ENCODE measurements at places on chromosomes 3 and 15. TPM values are rescaled to one million over a fixed set of nuclear protein-coding genes. Genes with fewer than 3 reads are reported as not detected.
A peak's percentile ranks its signal among the peaks of the same experiment; 100 is the strongest.

CPLX3 gene
- polyA plus RNA-seq = not detected

DNA sequence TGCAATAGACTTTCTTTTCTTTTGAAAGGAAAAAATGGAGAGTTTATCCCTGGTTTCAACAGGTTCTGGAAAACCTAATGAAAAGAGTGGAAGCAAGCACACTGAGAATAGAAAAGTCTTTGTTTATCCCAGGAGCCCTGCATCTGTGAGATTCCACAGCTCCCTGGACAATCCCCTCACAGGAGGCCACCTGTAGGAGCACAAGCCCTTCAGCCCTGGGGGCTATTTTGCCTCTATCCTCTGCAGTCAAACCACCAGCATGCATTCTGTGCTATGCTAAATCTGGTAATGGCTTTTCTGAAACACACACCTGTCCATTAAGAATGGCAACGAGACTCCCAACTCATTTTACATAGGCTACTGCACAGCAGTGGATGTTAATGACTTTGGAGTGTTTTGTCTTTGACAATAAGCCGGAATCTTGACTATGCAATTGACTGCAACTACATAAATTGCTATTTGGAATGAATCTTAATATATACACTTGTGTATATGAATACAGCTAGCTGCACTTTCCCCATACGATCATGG is 369.4 kb downstream of the NR2F2 start:
- no peak for DNase-seq

DNA sequence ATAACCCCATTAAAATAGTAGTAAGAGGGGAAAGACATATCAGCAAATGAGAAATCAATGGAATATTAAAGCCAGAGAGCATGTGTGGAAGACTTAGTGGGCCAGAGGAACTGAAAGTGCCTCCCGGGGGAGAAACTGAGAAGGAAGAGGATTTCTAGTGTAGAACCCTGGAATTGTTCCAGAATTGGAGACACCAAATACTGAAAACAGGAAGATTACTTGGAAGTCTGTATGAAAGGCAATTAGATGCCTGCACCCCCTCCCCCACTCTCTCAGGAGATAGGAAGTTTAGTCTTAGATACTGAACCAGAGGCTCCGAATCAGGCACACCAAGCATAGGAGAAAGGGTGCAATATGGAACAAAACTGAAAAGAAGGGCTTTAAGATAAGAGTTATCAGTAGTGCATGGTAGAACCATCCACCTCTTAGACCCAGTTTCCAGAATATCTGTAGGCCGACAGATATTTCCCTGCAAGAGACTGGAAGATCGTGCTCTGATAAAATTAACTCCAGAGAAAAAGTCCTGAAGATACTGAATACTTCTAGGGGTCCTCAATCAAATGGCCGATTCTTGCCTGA is 32.4 kb downstream of the KLHL18 start:
- DNase-seq = no peak

DNA sequence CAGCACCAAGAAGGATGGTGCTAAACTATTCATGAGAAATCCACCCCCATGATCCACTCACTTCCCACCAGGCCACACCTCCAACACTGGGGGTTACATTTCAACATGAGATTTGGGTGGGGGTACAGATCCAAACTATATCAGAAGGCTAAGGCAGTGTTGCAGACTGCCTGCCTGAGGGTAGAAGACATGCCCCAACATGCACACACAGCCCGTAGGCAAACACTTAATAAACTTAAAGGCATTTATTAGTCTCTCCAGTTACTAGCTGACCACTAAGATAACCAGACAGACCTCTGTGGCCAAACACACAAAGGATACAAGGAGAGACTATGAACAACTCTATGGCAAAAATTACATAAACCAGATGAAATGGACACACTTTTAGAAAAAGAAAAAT is 10.2 kb downstream of the FAM162A start:
- no peak for DNase-seq

PLSCR4 gene
- 8.5 TPM for polyA plus RNA-seq

GRCh38 chr3:139132976-139133375 is 88.3 kb upstream of the PRR23C start:
- no peak for DNase-seq

DNA sequence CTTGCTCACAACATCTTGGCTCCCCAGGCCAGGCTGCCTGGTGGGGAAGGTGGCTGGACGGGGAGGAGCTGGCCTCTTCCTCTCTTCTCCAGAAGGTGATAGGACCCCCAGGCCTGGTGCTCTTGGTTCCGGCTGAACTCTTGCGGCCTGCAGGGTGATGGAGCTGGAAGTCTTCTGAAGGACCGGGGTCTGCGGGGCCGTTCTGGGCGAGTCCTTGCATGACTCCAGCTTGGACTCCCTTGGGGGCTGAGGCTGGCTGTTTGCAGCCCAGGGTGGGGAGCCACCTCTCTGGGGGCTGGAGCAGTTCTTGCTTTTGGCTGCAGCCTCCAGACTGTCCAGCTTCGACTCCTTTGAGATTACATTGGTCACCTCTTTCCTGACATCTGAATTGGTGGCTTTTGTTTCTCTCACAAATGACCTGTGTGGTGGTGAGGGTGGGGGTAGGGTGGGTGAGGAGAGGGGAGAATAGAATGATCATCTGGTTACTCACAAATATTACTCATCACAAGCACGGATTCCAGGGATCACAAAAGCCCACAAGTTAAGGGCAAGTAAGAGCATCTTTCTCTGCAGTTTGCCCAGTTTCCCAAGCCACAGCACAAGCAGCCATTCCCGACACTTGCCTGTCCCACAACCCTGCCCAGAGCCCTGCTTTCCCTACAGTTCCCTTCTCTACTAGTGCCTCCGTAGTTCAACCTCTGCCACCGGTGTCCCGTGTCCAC is 149.1 kb upstream of the HACD2 start:
- DNase-seq = peak; percentile 76

GRCh38 chr3:159818997-159819500 is 169.6 kb upstream of the IL12A start:
- DNase-seq = no peak

DNA sequence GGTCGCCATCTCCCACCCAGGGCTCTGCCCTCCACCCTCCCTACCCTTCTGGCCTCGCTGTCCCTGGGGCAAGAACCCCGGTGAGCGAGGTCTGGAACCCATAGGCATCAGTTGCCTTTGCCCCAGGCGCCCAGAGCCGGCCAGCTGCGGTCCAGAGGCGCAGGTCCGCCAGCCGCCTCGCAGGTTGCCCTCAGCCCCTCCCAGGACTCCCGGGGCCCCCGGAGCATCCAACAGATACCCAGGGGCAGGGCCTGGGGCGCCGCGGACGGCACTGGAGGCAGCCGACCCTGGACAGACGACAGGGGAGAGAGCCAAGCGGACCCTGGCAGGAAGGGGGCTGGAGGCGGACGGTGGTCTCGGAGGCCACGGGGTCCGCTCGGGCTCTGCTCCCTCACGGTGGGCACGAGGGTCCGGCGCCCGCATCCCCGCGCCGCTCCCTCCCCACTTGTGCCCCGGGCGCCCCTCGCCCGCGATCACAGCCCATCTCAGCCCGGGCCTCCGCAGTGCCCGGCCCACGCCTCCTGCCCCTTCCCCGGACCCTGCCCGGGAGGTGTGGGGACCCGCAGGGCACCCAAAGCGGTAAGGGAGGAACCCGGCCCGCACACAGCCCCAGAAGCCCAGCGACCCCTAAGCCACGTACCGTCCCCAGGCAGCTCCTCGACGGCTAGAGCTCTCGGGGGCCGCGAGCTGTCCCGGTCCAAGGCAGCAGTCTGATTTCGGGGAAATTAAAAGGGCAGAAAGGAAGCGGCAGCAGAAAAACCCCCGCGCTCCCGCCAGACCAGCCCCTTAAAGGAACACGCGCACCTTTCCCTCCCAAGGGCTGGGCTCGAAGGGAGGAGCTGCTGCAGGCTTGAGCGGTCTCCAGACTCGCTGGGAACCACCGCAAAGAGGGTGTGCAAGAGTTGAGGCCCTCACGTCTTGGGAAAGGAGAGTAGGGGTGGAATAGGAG is at the start of gene HAPLN3:
HAPLN3 (minus strand) TSS at position 726 of the 949 bp plus-strand sequence. CDS start 8,246 bp downstream, outside the sequence.
- no peak for DNase-seq

- peak; percentile 82 for DNase-seq
Observed at GRCh38 chr15:63056829-63057228, 14.3 kb downstream of the TPM1 start.

GALNT15 gene
- polyA plus RNA-seq = 23.0 TPM

DNA sequence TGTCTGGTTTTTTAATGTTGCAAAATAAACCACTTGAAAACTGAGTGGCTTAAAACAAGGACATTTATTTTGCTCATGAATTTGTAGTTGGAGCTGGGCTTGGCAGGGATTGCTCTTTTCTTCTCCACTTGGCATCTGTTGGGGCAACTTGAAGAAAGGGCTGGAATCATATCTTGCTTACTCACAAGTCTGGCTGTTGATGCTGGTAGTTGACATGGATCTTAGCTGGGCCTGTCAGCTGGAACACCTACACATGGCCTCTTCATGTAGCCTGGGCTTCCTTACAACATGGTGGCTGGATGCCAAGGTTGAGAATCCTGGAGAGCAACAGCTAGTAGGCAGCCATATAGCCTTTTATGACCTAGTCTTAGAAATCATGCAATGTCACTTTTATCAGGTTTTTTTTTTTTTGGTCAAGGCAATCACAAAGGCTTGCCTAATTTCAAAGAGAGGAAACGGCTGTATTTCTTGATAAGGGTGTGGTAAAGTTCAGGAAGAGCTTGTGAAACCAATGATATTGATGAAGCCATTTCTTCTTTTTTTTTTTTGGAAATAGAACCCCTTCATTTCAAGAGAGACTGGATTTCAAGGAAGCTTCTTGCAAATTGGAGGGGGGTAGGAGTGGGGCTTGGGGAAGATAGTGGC is 262.1 kb downstream of the IL20RB start:
- DNase-seq = no peak

DNA sequence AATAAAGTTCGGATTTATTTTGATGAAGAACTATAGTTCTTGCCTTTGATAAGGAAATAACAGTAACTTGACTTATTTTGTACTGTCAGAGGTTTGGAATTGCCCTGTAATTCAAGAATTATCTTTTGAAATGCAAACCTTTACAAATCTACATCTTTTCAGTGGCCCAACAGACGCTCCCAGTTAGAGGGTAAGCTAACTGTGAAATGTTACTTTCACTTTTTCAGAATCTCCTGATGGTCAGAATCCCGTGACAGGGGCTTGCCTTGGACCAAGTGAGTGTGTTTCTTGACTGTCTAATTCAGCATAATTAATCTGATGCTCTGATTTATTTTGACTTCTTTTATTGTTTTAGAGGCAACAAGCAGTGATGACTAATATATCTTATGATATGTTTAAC is 262.5 kb downstream of the PLOD2 start:
- DNase-seq = no peak

DNA sequence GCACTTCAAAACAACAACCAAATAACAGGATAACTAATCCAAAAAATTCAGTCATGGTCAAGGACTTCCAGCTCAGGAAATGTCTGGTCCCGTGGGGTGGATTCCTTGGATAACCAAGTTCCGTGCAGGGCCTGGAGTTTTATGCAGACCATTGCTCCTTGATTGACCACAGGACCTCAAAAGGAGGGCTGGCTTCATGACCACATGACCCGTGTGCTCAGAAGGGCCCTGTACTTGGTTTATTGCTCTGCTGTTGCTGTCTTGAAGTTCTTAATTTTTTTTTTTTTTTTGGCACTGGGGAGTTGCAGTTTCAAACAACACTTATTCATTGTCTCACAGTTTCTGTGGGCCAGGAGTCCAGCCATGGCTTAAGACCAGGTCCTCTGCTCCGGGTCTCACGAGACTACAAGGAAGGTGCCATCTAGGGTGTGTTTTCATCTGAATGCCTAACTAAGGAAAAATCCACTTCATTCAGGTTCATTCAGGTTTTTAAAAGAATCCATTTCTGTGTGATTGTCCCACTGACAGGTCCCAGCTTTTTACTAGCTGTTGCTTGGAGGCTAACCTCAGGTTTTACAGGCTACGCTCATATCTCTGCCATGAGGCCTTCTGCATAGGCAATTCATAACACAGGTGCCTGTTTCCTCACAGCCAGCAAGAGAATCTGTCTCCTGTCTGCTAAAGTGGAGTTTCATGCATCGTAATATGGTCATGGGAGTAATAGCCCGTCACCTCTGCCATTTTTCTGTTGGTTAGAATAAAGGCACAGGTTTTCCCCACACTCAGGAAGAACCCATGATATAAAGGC is 65.3 kb downstream of the FLNB start:
- DNase-seq = no peak

GRCh38 chr3:34783876-34784275 is 855.4 kb upstream of the ARPP21 start:
- no peak for DNase-seq

RRP9 gene
- polyA plus RNA-seq = 10.8 TPM

GRCh38 chr15:46961795-46962194 is 755.5 kb upstream of the SEMA6D start:
- no peak for DNase-seq

GRCh38 chr15:94480289-94480834 is 249.0 kb downstream of the MCTP2 start:
- no peak for DNase-seq

DNA sequence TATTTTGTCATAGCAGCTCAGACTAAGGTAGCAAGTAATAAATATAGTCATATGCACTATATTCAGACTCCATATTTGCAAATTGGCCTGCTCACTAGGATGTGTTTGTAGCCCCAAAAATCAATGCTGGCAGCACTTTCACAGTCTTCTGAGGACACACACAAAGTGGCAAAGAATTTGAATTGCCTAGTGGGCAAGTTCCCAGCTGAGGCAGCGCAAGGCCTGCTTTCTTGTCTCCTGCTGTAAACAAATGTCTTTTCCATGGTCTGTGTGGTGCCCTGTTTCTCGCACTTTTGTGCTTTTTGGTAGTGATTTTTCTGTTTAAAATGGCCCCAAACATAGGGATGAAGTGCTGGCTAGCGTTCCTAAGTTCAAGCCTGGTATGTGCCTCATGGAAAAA is 416.0 kb downstream of the OCA2 start:
- no peak for DNase-seq

FURIN gene
- 21.5 TPM for polyA plus RNA-seq

CXCR6 gene
- not detected for polyA plus RNA-seq

SCG3 gene
- polyA plus RNA-seq = not detected

ZNF619 gene
- polyA plus RNA-seq = 3.9 TPM

CCDC191 gene
- polyA plus RNA-seq = 1.7 TPM

GRCh38 chr15:52667597-52667996 is 11.6 kb downstream of the ATOSA start:
- DNase-seq = no peak

GRCh38 chr3:132382688-132383194 is 34.6 kb upstream of the DNAJC13 start:
- DNase-seq = no peak

STRC gene
- polyA plus RNA-seq = not detected

CRBN gene
- 30.7 TPM for polyA plus RNA-seq

- DNase-seq = no peak
Observed at GRCh38 chr3:87218560-87218959, 8.5 kb upstream of the CHMP2B start.

- no peak for DNase-seq
Observed at GRCh38 chr3:61601831-61602230, 40.5 kb downstream of the PTPRG start.

ADCY5 gene
- polyA plus RNA-seq = 0.24 TPM

GRCh38 chr3:31634476-31634875 is 101.8 kb downstream of the STT3B start:
- no peak for DNase-seq

GRCh38 chr15:69444686-69445085 is 7.9 kb upstream of the RPLP1 start:
- no peak for DNase-seq

ISLR gene
- 2.3 TPM for polyA plus RNA-seq

GRCh38 chr3:66998113-66998903 is at the start of gene KBTBD8:
Gene KBTBD8 (plus strand): TSS chr3:66998307. CDS start chr3:66998356, 49 bp downstream.
- DNase-seq = peak; percentile 95

CCDC39 gene
- polyA plus RNA-seq = not detected

FETUB gene
- not detected for polyA plus RNA-seq

GRCh38 chr3:58049143-58049785 is 41.0 kb downstream of the FLNB start:
- DNase-seq = no peak

- peak; percentile 42 for DNase-seq
Observed at GRCh38 chr3:69784954-69785514, 45.8 kb downstream of the MITF start.

All from AG04450 (cell line).